ENCODE measurements at places on chromosomes 1 and 21. TPM values are rescaled to one million over a fixed set of nuclear protein-coding genes. Genes with fewer than 3 reads are reported as not detected.

Gene PGD
- polyA plus RNA-seq: 67.2 TPM

Gene LAMC2
- polyA plus RNA-seq: 2,571 TPM

Gene CD2
- polyA plus RNA-seq: not detected

Gene SUMO3
- 132 TPM for polyA plus RNA-seq

DNA sequence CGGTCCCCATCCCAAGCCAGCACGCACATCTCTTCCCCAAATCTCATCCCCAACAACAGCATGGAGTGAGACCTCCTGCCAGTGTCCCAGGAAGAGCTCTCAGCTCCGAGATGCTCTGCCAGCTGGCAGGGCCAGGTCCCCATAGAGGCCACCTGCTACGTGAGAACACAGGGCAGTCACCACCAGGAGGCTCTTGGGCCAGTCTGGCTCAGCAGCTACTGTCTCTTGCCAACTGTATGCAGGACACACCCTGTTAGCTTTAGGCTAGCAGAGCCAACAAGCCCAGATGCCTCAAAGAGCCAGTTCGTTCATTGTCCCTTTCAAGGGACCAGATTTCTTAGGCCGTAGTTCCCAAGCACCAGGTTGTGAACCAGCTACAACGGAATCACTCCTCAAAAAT is 36.9 kb downstream of the FBXO2 start:
- H3K36me3 ChIP-seq: no peaks in the 10 kb centered on the region
- no peaks in the 10 kb centered on the region for H3K4me1 ChIP-seq
- H3K4me3 ChIP-seq: no peak overlapping the region
- H3K27ac ChIP-seq: no peak overlapping the region
- peaks cover 12% of the 10 kb centered on the region for H3K27me3 ChIP-seq

DNA sequence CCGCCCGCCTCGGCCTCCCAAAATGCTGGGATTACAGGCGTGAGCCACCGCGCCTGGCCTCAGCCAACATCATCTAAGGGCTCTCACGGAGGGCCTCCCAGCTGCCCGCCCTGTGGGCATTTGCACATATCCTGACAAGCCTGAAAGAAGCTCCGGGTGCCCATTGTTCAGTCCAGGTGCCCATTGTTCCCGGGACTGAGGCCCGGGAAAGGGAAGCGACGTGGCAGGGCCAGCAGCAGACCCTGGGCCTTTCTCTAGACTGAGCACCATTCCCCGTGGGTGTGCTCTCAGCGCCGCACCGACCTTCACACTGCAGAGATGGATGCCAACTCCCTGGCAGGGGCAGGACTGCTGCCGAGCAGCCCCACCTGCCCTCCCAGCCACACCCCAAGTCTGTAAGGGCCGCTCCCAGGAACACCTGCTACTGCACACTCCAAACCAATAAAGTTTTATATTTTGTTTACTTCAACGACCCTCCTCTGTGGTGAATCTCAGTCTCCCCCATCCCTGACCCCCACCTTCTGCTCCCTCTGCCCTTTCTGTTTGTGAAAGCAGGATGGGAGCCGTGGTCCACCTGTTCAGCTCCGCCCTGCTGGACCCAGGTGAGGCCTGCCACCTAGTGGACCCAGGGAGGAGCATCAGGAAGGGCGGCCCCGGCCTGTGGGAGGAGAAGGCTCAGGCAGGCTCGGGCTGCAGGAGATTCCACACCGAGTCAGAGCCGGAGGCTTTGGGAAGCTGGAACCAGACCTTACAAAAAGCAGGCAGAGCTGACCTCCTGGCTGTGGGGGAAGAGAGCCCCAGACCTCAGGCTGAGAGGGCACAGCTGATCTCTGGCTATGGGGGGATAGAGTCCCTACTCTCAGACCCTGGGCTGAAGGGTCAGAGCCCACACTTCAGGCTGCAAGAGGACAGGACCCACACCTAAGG is 1.1 kb upstream of the TMEM82 start:
- no peak overlapping the region for H3K4me3 ChIP-seq
- H3K4me1 ChIP-seq: peaks cover 5% of the 10 kb centered on the region
- no peaks in the 10 kb centered on the region for H3K27me3 ChIP-seq
- H3K27ac ChIP-seq: no peak overlapping the region

- H3K36me3 ChIP-seq: no peaks in the 10 kb centered on the region
- no peak overlapping the region for H3K27ac ChIP-seq
- H3K27me3 ChIP-seq: no peaks in the 10 kb centered on the region
- DNase-seq: no peak
Observed at GRCh38 chr1:66809736-66810326, 8.8 kb upstream of the INSL5 start.

Measured in keratinocyte (primary cell).